A673 (cell line): ENCODE measurements at places on chromosomes 4 and X.

GRCh38 chr4:149605601-149606378 is 209.9 kb downstream of the IQCM start:
- no peak for DNase-seq

GRCh38 chr4:57168982-57169381 is 58.8 kb upstream of the IGFBP7 start:
- no peak for DNase-seq

DNA sequence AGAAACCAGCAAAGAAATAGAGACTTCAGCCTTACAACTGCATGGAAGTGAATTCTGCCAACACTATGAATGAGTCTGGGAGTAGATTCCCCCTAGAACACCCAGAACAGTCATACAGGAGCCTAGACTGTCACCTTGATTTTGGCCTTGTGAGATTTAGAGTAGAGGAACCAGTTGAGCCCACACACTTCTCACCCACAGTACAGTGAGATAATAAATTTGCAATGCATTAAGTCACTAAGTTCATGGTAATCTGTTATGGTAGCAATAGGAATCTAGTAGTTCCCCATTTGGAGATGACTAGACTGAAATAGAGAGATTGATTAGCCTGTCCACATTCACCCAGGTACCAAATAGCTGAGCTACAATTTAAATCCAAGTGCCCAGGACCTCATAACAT is 59.0 kb downstream of the FAM13A start:
- DNase-seq = no peak

- no peak for DNase-seq
These were observed 211.4 kb downstream of the ENOX2 start for GRCh38 chrX:130691576-130691975.
